Forelimb muscle (tissue), 1 donor: ENCODE measurements at places on chromosomes 2 and 18. TPM values are rescaled to one million over a fixed set of nuclear protein-coding genes. Genes with fewer than 3 reads are reported as not detected.

DNA sequence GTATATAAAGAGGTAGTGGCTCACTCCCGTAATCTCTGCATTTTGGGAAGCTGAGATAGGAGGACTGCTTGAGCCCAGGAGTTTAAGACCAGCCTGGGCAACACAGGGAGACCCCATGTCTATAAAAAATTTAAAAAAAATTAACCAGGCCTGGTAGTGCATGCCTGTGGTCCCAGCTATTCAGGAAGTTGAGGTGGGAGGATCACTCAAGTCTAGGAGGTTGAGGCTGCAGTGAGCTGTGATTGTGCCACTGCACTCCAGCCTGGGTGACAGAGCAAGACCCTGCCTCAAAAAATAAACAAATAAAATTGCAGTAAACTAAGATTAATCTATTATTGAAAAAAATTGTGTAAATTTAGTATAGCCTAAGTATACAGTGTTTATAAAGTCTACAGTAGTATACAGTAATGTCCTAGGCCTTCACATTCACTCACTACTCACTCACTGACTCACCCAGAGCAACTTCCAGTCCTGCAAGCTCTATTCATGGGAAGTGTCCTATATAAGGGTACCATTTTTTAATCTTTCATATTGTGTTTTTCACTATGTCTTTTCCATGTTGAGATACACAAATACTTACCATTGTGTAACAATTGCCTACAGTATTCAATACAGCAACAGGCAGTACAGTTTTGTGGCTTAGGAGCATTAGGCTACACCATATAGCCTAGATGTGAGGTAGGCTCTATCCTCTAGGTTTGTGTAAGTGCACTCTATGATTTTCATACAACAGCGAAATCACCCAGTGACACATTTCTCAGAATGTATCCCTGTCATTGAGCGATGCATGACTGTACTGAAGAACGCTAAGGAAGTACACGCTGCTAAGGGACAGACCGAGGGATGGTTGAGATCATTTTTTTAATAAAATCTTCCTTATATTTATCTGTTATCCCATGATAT, 10.4 kb upstream of the MAP4K3 start:
- DNase-seq: no peak

DNA sequence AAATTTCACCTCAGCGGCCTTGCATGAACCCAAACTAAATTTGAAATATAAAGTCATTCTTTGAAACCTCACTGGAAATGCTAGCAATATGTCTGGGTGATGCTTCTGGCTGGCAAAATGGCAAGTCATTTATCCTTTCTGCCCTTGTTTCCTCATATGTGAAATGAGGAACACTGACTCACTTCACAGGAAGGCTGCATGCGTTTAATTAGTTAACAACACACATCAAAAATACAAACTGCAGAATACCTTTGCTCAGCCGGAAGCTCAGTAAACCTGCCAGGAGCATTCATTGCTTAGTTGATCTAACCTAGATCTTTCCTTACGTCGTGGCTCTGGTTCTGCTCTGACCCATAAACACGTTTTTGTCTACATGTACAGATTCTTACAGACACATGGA, 214.2 kb upstream of the ACVR2A start:
- DNase-seq: no peak

GRCh38 chr2:234145057-234145456, 94.6 kb downstream of the SPP2 start:
- no peak for DNase-seq

GRCh38 chr2:231925303-231926179, 655 bp downstream of the NPPC start:
- DNase-seq: no peak

DNA sequence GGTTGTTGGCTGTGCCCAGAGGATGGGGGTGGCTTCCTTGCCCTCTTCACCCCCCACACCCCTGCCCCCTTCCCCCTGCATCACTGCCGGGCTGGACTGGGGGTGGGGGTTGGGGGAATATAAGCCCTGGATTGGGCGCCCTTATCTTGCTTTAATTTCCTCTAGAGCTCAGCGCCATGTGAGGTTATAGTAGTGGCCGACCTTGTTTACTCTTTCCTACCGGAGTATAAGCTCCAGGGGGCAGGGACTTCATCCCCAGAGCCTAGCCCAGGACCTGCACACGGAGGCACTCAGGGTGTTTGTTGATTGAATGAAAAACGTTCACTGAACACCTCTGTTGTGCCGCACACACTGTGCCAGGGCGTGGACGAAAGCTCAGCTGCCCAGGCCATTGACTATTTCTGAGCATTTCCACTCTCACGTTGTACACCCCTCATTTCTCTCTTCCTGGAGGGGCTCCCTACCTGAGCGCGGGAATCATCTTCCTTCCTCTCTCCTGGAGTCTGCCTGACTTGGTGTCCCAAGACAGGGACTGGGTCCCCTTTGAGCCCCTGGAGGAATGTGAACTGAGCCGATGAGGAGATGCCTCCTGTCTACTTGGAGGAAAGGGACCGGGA, 9.3 kb upstream of the SPATA3 start:
- no peak for DNase-seq

- no peak for DNase-seq
These were observed 146.3 kb upstream of the RIOK3 start for GRCh38 chr18:23306822-23307221.

TUBA3E gene
- polyA plus RNA-seq: not detected

- DNase-seq: no peak
These were observed 173.3 kb downstream of the PARD3B start for GRCh38 chr2:204718607-204719006.

DNA sequence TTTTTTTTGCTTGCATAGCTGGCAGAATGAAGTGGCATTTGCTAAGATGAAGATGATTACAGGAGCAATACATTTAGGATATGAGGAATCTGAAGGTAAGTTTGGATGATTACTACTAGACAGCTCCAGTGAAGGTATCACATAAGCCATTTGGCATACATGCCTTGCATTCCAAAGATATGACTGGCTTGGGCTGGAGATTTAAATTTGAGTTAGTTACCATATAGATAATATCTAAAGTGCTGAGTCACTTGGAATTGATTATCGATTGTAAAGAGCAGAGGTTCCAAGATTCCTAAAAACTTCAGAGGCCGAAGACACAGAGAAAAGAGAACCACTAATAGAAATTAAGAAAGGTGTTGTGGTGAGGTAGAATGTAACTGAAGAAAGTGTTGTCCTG, 1026.4 kb downstream of the DSC3 start:
- DNase-seq: no peak

DNA sequence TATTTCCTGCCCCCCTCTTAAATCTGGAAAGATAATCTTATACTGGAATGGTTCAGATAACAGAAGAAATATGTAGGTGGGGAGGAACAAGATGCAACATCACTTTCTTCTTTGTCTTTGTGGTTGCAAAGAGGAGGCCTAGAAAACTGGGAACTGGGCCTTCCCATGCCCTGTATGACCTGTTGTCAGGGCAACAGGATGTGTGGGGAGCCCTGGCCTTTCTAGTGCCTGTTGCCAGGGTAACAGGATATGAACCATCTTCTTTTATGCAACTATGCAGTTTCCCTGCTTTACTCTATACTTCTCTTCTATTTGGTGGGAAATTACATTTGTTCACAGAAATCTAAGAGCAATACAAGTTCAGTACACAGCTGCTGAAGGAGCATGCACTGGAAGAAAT, 79.8 kb upstream of the PDE1A start:
- DNase-seq: no peak

ABCB11 gene
- not detected for polyA plus RNA-seq

EGR4 gene
- polyA plus RNA-seq: not detected

DNA sequence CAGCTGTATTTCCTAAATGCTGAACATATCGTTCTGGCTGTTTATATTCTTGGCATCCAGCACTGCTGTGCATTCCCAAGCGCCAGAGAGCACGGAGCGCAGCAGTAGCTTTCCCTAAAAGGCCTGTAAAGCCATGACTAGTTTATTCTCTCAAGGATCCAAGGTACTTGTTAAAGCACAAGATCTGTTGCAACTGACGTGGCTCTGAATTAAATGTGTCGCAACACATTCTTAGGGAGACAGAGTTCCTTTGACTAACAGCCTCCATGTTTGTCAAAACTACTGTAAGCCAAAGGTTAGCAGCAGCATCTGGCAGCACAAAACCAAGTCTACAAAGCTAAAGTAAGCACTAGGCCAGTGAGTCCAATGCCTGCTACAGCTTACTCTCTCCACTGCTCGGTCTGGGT, 188.6 kb upstream of the FN1 start:
- DNase-seq: peak; percentile 67

CCDC142 gene
- polyA plus RNA-seq: 9.9 TPM

DNA sequence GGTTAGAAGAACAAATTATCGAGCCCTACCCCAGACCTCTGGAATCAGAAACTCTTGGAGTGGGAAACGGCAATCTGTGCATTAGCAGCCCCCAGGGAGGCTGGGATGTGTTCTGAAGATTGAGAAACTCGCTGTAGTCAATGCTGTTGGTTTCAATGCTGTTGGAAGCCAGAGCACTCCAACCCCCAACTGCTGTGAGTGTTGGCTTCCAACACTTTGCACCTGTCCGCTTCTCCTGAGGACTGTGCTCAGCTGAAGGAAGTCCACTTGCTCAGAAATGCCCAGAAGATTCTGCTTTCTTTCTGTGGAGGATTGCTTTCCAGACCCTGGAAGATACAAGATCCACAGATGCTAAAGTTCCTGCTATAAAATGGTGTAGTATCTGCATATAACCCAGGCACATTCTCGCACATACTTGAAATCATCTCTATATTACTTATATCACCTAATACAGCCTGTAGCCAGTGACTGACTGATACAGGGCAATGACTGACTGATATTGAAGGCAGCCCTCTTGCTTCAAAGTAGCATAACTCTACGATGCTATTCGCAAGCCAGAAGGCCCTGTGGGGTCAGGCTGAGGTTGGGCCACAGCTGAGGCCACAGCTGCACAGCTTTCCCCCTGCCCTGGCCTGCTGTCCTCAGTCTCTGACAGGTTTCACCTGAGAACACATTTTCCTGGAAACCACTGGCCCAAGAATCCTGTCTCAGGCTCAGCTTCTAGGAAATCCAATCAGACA, 757.7 kb upstream of the ID2 start:
- no peak for DNase-seq

LRRC30 gene
- 4.2 TPM for polyA plus RNA-seq

GRCh38 chr18:9835825-9836224, 49.9 kb upstream of the TXNDC2 start:
- DNase-seq: no peak

UGT1A4 gene
- polyA plus RNA-seq: not detected

LGALSL gene
- 19.8 TPM for polyA plus RNA-seq

DNA sequence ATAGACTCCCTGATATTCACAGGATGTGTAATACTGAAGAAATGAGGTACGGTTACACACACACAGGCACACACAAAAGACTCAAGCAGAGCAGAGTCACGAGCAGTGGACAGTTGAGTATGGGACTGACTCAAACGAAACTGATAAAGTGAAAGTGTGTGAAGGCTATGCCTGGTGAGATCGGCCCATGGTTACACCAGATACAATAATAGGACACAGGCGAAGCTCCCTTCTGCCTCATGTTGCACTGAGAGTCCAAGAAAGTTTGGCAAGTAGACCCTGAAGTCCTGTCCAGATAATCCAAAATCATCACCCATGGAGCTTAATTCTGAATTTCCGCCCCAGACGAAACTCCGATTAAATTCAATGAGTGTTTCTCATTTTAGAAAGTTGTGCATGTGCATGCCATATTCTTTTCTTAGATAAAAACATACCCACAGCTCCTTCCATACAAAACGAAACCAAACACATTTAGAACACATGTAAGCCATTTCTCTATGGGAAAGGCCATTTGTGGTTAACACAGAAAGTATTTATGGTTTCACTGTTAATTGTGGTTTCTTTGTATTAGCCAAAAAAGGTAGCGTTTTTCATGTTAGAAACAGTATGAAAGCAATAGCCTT, 567.6 kb downstream of the PLCL1 start:
- DNase-seq: no peak

GRCh38 chr2:186515376-186515775, 29.3 kb downstream of the ZC3H15 start:
- no peak for DNase-seq

- DNase-seq: no peak
These were observed 54.8 kb downstream of the CDH20 start for GRCh38 chr18:61388010-61388409.

DNA sequence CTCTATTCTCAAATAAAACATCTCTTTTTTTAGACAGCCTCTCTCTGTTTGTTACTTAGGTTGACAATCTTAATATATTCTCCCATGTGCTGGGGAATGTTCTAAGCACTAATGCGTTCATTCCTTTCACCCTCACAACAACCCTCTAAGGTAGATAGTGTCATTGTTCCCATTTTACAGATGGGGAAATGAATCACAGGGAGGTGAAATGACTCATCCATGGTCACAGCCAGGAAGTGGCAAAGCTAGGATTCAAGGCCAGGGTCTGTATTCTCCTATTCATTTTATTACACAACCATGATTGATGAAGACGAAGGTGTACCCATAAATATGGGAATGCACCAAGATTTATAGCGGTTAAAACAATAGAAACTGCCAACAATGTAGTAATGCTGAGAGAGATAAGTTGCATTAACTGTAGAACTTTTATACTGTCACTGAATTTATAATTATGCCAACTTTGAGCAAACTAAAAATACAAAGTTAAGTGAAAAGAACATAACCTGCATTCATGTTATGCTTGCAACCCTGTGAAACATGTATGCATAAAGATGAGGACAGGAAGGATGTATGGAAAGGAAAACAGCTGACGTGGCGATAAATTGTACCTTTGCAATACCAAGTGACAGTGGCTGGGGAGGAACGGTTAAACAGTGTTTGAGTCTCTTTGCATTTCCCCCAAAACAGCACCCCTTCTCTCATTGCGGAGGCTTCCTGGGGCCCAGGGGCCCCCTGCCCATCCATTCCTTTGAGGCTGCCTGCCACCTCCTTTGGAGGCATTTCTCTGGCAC, 257.7 kb upstream of the AGAP1 start:
- no peak for DNase-seq

- DNase-seq: no peak
These were observed 516.7 kb downstream of the NR4A2 start for GRCh38 chr2:155815851-155816250.

GRCh38 chr18:54776282-54776977, 51.8 kb upstream of the RAB27B start:
- DNase-seq: no peak

- DNase-seq: no peak
These were observed 678.0 kb downstream of the ZEB2 start for GRCh38 chr2:143841935-143842334.

GRCh38 chr2:127074358-127074757, 32.6 kb downstream of the BIN1 start:
- no peak for DNase-seq

- no peak for DNase-seq
These were observed 204.1 kb downstream of the ARHGAP15 start for GRCh38 chr2:143333168-143333791.
